ENCODE measurements at places on chromosomes 13 and 19. TPM values are rescaled to one million over a fixed set of nuclear protein-coding genes. Genes with fewer than 3 reads are reported as not detected.
A peak's percentile ranks its signal among the peaks of the same experiment; 100 is the strongest.

The ZNF563 gene
- 3.4 TPM for total RNA-seq

The PROZ gene
- not detected for total RNA-seq

The SPRED3 gene
- total RNA-seq, result 0.66 TPM

The KCNC3 gene
- total RNA-seq, result 0.69 TPM

The IGLON5 gene
- total RNA-seq, result not detected

The IGFL4 gene
- not detected for total RNA-seq

The ATP4B gene
- total RNA-seq, result not detected

The SCN1B gene
- 8.3 TPM for total RNA-seq

The ATP1A3 gene
- total RNA-seq, result 3.0 TPM

The ERICH6B gene
- total RNA-seq, result not detected

The HS6ST3 gene
- 12.4 TPM for total RNA-seq

The CGB2 gene
- total RNA-seq, result not detected

The PRSS57 gene
- total RNA-seq, result 0.34 TPM

The SLC25A42 gene
- total RNA-seq, result 11.2 TPM

The CRYL1 gene
- 42.6 TPM for total RNA-seq

The RAD23A gene
- 197 TPM for total RNA-seq

The CLDN10 gene
- total RNA-seq, result not detected

DNA sequence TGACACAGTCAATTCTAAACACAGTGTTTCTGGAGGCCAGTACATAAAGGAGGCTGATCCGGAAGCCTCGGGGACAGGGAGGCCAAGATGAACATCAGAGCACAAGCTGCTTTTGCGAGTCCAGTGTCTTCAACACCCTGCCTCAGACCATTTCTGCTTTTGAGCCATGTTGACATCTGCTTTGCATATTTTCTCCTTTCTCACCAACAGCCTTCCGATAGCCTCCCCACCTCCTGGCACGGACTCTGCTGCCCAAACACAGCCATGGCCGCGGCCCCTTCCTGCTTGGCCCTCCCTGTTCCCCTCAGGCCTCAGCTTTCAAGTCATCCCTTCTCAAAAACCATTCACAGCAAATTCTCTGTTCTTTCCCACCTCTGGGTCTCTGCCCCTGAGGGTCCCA is 3.6 kb downstream of the LRRC25 start:
- H3K27ac ChIP-seq, result no peak overlapping the region
- no peaks in the 10 kb centered on the region for H3K27me3 ChIP-seq
- no peak for DNase-seq
- H3K36me3 ChIP-seq, result no peaks in the 10 kb centered on the region

DNA sequence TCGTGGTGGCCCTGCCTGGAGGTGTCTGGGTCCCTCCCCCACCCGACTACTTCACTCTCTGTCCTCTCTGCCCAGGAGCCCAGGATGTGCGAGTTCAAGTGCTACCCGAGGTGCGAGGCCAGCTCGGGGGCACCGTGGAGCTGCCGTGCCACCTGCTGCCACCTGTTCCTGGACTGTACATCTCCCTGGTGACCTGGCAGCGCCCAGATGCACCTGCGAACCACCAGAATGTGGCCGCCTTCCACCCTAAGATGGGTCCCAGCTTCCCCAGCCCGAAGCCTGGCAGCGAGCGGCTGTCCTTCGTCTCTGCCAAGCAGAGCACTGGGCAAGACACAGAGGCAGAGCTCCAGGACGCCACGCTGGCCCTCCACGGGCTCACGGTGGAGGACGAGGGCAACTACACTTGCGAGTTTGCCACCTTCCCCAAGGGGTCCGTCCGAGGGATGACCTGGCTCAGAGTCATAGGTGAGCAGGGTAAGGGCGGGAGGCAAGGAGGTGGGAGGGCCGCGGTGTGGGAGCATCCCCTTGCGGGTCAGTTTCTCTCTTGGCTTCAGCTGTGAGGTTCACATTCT is 19.2 kb downstream of the NECTIN2 start:
- peaks cover 18% of the 10 kb centered on the region for H3K4me1 ChIP-seq
- no peak overlapping the region for H3K4me3 ChIP-seq
- peaks cover 46% of the 10 kb centered on the region for H3K36me3 ChIP-seq
- no peaks in the 10 kb centered on the region for H3K27me3 ChIP-seq

DNA sequence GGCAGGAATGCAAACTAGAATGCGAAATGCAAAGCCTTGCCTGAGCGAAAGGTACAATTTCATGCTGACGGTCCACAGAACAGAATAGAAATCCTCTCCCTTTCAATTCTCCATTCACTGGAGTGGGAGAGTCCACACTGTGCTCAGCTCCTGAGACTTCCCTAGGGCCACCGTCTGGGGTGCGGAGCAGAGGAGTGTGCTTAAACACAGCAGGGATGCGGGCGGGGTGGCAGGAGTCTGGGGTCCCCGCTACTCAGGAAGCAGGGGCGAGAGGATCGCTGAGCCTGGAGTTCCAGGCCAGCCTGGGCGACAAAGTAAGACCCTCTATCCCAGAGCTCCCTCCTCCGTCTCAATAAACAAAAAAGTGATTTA is 552 bp upstream of the ZNF816 start:
- H3K27ac ChIP-seq, result peak overlapping the region; percentile 86
- H3K4me3 ChIP-seq, result peak overlapping the region; percentile 73
- DNase-seq, result no peak

DNA sequence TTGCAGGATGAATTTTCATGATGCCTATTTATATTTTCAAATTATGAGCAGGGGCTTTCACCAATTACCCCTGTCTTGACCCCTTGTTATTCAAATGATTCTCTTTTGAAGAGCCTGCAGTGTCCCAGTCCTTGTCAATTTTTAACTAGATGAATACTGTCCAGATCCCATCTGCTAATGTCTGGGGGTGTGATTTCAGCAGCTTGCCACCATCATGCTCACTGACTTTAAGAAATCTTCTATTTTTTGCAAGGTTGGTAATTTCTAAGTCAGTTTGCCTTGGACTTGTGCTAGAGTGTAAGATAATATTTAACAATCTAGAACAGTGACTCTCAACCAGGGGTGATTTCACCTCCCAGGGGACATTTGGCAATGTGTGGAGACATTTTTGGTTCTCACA is 106.0 kb downstream of the CACNA1A start:
- H3K4me3 ChIP-seq, result no peak overlapping the region
- DNase-seq, result no peak
- H3K36me3 ChIP-seq, result no peaks in the 10 kb centered on the region
- no peak overlapping the region for H3K27ac ChIP-seq
- no peaks in the 10 kb centered on the region for H3K27me3 ChIP-seq

GRCh38 chr19:35513628-35514281 is at the start of gene DMKN:
DMKN (minus strand) TSS chr19:35513649; CDS start chr19:35513475, 174 bp downstream.
- H3K36me3 ChIP-seq, result no peaks in the 10 kb centered on the region
- no peaks in the 10 kb centered on the region for H3K27me3 ChIP-seq
- H3K4me1 ChIP-seq, result no peaks in the 10 kb centered on the region
- no peak within 1 kb of the TSS for H3K27ac ChIP-seq
- H3K4me3 ChIP-seq, result no peak within 1 kb of the TSS

GRCh38 chr19:2962018-2962670 is 15.2 kb upstream of the TLE6 start:
- H3K27me3 ChIP-seq, result no peaks in the 10 kb centered on the region
- peak; percentile 95 for DNase-seq
- no peaks in the 10 kb centered on the region for H3K36me3 ChIP-seq
- peaks cover 3% of the 10 kb centered on the region for H3K4me1 ChIP-seq
- H3K27ac ChIP-seq, result no peak overlapping the region

DNA sequence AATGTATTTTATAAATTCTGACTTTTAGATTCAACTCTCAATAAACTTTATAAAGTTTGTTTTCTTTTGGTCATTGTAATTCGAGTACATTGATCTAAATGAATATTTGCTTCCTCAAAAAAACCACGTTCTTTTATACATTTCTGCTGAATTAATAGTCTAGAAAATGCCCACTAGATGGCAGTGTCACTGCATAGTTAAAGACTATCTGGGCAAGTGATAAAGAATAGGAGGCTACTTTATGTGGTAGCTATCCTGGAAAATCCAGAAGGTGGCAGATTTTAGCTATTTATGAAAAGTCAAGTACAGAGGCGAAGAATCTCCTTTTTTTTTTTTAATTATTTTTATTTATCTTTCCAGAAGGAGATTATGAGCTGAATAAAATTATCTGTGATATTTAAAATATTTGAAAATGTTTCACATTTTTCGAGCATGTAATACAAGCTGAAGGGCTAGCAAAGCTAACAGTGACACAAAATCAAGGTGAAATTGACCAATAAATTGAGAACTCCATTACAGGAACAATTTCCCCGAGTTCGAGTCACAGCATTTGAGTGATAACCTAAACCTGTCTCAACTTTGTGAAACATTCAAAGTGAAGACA is 221.8 kb downstream of the OLFM4 start:
- no peak for DNase-seq
- H3K4me1 ChIP-seq, result no peaks in the 10 kb centered on the region
- no peak overlapping the region for H3K4me3 ChIP-seq
- no peaks in the 10 kb centered on the region for H3K36me3 ChIP-seq

DNA sequence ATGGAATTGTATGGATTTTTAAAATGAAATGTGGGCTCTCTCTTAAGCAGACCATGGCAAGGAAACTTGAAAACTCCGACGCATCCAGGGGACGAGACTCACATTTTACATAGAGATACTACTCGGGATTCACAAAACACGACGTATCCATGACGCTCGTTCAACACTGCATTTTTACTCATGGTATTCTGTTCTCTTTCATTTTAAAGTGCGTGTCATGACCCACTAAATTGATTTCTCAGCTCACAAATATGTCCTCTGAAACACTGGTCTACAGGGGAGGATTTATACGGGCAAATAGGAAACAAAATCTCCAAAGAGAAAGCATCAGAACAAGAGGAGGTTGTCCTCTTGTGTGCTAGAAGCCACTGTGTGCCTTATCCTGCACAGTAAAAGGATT is 523.5 kb downstream of the MYO16 start:
- peaks cover 63% of the 10 kb centered on the region for H3K4me1 ChIP-seq
- no peak overlapping the region for H3K4me3 ChIP-seq
- no peaks in the 10 kb centered on the region for H3K36me3 ChIP-seq
- no peaks in the 10 kb centered on the region for H3K27me3 ChIP-seq

GRCh38 chr13:70183041-70183440 is 74.8 kb upstream of the KLHL1 start:
- no peaks in the 10 kb centered on the region for H3K36me3 ChIP-seq
- H3K27ac ChIP-seq, result no peak overlapping the region
- no peaks in the 10 kb centered on the region for H3K4me1 ChIP-seq
- H3K27me3 ChIP-seq, result no peaks in the 10 kb centered on the region
- no peak for DNase-seq
- H3K4me3 ChIP-seq, result no peak overlapping the region

GRCh38 chr19:16330368-16330801 is 5.8 kb downstream of the KLF2 start:
- peaks cover 47% of the 10 kb centered on the region for H3K4me1 ChIP-seq
- DNase-seq, result no peak
- no peaks in the 10 kb centered on the region for H3K27me3 ChIP-seq
- H3K36me3 ChIP-seq, result peaks cover 27% of the 10 kb centered on the region

- no peaks in the 10 kb centered on the region for H3K4me1 ChIP-seq
- no peak for DNase-seq
- H3K27ac ChIP-seq, result no peak overlapping the region
- no peaks in the 10 kb centered on the region for H3K36me3 ChIP-seq
Measured at GRCh38 chr13:31674051-31674450, 65.3 kb upstream of the RXFP2 start.

DNA sequence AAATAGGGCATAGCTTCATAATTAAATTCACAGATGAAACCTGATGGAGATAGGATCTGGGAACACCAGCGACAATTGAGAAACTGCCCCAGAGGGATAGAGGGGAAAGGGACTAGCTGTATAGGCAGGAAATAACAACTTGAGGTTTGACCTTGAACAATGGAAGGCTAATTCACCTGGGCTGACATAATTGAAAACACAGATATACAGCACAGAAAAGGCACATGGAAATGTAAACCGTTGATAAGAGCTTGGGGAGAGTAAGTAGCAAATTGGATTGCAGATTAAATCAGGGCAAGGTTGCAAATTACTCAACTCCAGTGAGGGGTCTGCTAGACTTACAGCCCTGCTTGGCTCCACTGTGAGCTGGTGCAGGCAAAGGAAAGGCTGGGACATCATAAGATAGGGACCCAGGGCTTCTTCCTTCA is 246.7 kb downstream of the DLEU7 start:
- no peaks in the 10 kb centered on the region for H3K27me3 ChIP-seq
- H3K4me1 ChIP-seq, result no peaks in the 10 kb centered on the region
- H3K27ac ChIP-seq, result no peak overlapping the region
- H3K4me3 ChIP-seq, result no peak overlapping the region
- DNase-seq, result no peak

DNA sequence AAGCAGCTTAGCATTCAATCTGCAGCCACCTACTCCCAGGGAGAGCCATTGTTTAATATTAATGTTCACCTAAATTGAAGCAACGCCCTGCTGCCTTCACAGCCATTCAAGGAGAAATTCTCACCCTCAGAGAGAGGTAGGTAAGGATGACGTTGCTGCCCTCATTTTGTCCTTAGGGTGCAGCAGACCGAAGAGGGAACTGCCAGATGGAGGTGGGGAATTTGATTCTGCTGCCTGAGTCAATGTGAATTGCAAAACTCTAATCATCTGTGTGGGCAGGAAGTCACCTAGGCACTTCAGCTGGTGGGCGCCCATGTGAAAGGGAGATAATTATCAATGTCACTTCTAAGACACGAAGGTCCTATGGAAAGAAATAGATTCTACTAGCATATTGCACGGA is 503.4 kb downstream of the TBC1D4 start:
- DNase-seq, result no peak
- H3K4me1 ChIP-seq, result no peaks in the 10 kb centered on the region
- H3K36me3 ChIP-seq, result no peaks in the 10 kb centered on the region
- no peak overlapping the region for H3K4me3 ChIP-seq

- H3K4me3 ChIP-seq, result peak within 1 kb of the TSS; percentile 33
- no peak within 1 kb of the TSS for H3K27ac ChIP-seq
- H3K36me3 ChIP-seq, result no peaks in the 10 kb centered on the region
- H3K4me1 ChIP-seq, result peaks cover 23% of the 10 kb centered on the region
Measured at GRCh38 chr19:7874076-7874896, at the start of gene PRR36. PRR36 (minus strand) TSS chr19:7874390; CDS start chr19:7873689, 701 bp downstream.

DNA sequence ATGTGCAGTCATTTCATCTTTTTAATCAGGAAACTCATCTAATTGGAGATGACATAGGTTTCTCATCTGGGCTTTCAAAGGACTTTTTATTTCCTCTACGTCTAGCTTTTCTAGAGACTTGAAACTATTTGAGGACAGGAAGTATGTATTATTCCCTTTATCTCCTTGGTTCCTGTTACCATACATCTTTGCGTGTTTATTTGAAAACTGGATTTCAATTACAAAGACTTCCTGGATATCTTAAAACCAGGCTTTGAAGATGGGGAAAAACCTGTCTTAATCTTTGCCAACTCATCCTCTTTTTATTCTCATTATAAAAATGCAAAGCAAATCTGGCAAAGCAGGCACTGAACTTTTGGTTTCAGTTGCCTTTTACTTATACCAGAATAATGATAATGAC is 130.5 kb downstream of the LMO7 start:
- H3K4me3 ChIP-seq, result no peak overlapping the region
- peaks cover 20% of the 10 kb centered on the region for H3K4me1 ChIP-seq
- H3K27ac ChIP-seq, result no peak overlapping the region
- no peaks in the 10 kb centered on the region for H3K27me3 ChIP-seq
- no peaks in the 10 kb centered on the region for H3K36me3 ChIP-seq

- H3K27me3 ChIP-seq, result no peaks in the 10 kb centered on the region
- H3K4me3 ChIP-seq, result peak overlapping the region; percentile 81
- peak overlapping the region; percentile 90 for H3K27ac ChIP-seq
- H3K4me1 ChIP-seq, result peaks cover 28% of the 10 kb centered on the region
- DNase-seq, result no peak
- peaks cover 26% of the 10 kb centered on the region for H3K36me3 ChIP-seq
Measured at GRCh38 chr19:50803633-50804419, 13.6 kb downstream of the ACP4 start.
